ENCODE measurements at places on chromosomes 4 and X. TPM values are rescaled to one million over a fixed set of nuclear protein-coding genes. Genes with fewer than 3 reads are reported as not detected.

The MTTP gene
- 0.22 TPM for total RNA-seq

The SLC34A2 gene
- total RNA-seq = not detected

DNA sequence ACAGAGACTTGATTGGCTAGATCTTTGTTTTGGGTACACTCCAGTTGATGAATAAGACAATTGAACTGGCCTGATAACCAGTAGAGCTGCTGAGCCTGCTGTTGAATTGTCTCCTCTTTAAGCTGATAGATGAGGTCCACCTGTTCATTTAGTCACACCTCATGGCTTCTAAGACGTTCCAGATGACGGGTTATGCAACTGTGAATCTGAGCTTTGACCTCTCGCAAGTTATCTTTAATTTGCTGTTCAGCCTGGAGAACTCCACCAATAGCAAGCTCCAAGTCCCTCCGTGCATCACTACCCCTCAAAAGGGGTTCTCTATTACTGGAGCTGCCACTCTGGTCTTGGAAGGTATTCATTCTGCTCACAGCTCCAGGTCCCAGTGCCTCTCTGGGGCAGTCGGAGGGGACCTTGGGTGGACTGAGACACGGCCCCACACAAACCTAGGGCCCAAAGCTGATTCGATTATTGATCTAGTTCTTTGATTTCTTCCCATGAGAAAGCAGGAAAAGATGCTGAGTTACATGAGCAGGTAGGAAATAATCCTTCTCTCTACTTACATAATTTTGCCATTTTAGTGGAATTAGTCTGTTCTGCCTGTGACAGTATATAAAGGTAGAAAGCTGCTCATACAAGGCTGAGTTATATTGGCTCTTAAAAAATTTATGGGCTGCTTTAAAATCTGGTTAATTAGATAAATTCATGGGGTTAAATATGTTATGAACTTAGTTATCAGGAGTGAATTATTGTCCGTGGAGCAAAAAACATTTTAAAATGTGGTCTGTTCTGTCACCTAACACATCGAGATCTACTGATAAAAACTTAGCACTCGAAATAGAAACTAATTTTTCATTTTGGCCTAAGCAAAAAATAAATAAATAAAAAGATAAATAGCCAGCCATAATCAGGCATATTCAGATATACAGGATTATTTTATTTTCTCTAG lies 6.8 kb downstream of the MMAA start:
- DNase-seq = no peak

DNA sequence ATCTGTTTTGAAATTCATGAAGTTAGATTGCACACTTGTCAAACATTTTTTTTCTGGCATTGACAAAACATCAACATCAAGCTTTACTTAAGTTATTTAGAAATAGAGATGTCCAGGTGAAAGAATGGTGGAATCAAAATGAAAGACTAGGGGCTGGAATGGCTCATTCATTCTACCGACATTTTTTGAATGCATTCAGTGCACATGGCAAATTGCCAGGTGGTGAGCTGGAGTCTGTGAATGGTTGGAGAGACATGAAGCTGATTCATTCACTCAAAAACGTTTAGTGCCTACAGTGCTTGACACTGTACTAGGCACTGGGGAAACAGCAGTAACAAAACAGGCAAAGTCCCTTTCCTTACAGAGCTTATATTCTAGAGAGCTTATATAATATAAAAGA lies 292.4 kb downstream of the PPP1R2C start:
- peak; percentile 58 for DNase-seq

- DNase-seq = no peak
Measured at GRCh38 chr4:182827166-182827565, 90.0 kb downstream of the DCTD start.
